SK-N-SH treated with all-trans-retinoic acid at 6 μM for 48 hours (cell line): ENCODE measurements at places on chromosomes 2 and 18.

DNA sequence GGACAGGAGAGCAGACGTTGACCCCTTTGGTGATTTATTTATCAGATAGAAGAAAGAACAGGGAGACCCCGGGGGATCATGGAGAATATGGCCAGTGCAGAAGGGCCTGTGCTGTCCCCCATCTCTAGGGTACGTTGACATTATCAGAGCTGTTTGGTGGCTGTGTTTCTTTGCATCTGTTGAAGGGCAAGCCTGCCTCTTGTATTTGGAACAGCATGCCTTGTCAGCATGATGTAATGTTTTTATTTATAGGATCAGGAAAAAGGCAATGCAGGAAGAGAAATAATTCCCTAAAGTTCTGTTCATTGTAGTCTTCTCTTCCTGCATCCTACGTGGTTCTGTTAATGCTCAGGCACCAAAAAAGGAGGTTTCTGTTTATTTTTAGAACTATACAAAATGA, 49.8 kb upstream of the CABYR start:
- peak; percentile 25; the same call in 1 of the 3 replicates for ATAC-seq

- no peak for ATAC-seq
Measured at GRCh38 chr2:19554520-19554919, 196.1 kb upstream of the OSR1 start.

- ATAC-seq, result no peak
Measured at GRCh38 chr18:22816266-22817176, 116.6 kb upstream of the RBBP8 start.

- no peak for ATAC-seq
Measured at GRCh38 chr2:79915455-79915854, 389.1 kb downstream of the LRRTM1 start.

DNA sequence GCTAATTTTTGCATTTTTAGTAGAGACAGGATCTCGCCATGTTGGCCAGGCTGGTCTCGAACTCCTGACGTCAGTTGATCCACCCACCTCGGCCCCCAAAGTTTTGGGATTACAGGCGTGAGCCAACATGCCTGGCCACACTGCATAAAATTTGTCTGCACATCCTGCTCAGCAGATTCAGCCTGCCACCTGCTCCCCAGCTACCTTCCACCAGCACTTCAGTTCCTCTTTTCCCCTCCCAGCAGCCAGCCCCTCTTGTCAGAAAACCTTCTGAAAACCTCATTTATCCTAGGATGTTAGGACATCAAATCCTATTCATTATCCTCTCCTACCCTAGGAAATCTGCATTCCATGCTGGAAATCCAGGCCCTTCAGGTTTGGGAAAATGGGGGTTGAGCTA, 99.4 kb upstream of the STPG4 start:
- no peak for ATAC-seq

GRCh38 chr2:196263181-196263747, 91.9 kb upstream of the STK17B start:
- ATAC-seq, result peak; percentile 52

GRCh38 chr2:205803500-205803899, 121.2 kb downstream of the NRP2 start:
- no peak for ATAC-seq
